Right hindlimb (tissue), 1 donor: ENCODE measurements at places on chromosomes 7 and 10.

GRCh38 chr7:90595342-90595800 lies 750 bp upstream of the CDK14 start:
- DNase-seq, result no peak

GRCh38 chr10:132630666-132631337 lies 93.2 kb downstream of the INPP5A start:
- peak; percentile 81 for DNase-seq

DNA sequence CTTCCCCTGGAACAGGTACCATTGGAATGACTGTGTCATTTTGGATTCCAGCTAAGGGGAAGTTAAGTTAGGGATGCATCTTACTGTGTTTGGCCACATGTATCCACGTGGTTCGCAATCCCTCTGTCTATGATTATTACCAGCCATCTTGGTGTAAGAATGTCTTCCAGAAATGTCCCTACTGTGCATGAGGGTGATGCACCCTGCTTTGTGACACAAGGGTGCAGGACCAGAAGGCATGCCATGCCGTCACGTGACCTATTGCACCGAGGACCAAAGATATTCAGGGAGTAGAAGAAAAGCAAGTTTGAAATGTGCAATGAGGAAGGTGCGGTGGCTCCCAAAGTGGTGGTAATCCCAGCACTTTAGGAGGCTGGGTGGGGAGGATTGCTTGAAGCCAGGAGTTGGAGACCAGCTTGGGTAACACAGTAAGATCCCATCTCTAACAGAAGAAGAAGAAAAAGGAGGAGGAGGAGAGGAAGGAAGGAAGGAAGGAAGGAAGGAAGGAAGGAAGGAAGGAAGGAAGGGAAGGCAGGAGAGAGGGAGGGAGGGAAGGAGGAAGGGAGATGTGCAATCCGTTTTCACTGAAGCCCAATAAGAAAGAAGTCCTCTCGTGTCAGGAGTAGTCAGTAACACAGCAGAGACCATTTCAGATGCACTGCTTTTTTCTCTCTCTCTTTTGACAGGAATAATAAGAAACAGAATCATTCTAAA lies 42.5 kb upstream of the USP6NL start:
- no peak for DNase-seq

DNA sequence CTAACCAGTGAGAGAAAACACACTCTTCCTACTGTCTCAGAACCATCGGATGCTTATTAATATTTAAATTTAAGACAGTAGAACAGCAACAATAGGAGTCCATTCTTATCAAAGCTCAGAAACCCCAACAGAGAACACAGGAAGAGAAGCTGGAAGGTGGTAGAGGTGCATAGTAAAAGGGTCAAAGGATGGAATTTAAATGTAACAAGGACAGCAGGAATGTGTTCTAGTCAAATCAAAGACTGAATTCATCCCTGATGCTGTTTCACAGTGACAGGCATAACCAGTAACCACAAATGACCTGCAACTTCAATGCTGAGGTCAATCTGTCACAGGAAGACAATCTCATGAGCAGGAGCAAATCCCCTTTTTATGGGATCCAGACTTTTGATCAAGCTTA lies 1259.7 kb downstream of the XPNPEP1 start:
- DNase-seq, result no peak

DNA sequence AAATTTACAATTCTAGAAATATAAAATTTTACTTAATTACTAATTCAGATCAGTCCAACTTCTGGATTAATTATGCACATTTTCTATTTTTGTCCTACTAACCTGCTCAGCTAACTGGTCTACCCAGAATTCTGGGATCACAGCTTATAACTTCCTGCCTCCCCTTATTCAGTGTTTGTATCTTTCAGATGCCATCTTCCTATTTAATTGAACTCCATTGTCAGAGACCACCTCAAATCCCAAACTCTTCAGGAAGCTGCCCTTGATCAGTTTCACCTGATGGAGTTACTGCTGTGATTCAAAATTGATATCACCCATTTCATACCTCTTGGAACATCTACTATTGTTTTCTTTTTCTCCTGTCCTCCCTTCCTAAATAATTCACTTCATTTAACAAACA lies 259.2 kb downstream of the WDR11 start:
- DNase-seq, result no peak
